Daoy (cell line): ENCODE measurements at places on chromosomes 5 and 9. TPM values are rescaled to one million over a fixed set of nuclear protein-coding genes. Genes with fewer than 3 reads are reported as not detected.

DNA sequence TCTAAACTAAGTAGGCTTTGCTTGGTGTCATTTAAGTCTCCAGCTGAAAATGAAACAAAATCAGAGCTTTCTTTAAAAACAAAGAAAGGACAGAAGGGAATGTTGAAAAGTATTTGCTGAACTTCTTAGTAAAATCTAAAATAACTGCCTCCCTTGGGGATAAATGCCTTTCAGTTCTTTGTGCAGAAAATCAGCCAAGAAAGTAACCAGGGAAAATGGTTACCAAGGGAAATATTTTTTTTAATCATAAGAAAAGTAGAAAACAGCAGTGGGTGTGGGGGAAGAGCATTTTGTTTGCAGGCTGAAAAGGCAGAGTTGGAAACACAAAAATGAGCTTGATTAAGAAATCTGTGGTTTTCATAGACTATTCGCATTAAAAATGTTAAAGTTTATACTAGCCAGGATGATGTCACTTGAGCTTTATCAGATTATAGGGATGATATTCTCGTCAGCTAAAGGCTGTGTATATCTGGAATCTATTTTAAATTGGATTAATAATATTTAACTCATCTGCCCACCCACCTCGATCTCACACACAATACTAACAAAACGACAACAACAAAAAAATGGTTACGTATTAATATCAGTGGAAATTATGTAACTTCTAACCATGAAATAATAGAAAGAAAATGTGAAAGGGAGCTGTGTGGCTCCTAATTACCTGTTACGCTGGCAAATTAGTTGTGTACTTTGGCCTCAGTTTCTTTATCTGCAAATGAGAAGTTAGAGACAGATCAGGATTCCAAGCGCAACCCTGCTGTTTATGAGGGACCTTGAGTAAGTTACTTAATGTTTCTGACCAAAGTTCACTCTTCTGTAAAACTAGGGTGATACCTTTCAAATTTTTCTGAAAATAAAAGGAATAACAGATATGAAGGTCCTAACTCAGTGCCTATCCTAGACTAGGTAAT is at the start of gene ECM2:
ECM2 (minus strand) TSS at position 51 of the 911 bp plus-strand sequence. CDS start 13,124 bp downstream, outside the sequence.
- DNase-seq = no peak

- DNase-seq = peak; percentile 55
Measured at GRCh38 chr9:78601957-78602565, 305.1 kb downstream of the PSAT1 start.

The PCDHB15 gene
- 0.21 and 0.86 TPM in 2 replicates for total RNA-seq

DNA sequence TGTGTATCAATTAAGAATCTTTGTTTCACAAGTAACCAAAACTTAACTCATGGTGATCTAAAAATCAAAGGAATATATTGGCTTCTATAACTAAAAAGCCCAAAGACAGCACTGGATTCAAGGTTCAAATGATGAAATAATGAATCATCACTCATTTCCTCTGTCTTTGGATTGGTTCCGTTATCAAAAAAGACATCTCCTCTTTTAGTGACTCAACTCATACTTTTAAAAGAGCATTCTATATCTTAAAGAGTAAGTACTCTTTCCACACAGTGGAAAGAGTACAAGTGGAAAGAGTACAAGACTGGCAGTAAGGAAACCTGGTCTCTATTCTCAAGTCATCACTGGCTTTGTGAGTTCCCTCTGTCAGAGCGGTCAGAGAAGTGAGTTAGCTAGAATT is 141.4 kb upstream of the NMUR2 start:
- no peak for DNase-seq
